ENCODE measurements at places on chromosomes 1 and 21.

DNA sequence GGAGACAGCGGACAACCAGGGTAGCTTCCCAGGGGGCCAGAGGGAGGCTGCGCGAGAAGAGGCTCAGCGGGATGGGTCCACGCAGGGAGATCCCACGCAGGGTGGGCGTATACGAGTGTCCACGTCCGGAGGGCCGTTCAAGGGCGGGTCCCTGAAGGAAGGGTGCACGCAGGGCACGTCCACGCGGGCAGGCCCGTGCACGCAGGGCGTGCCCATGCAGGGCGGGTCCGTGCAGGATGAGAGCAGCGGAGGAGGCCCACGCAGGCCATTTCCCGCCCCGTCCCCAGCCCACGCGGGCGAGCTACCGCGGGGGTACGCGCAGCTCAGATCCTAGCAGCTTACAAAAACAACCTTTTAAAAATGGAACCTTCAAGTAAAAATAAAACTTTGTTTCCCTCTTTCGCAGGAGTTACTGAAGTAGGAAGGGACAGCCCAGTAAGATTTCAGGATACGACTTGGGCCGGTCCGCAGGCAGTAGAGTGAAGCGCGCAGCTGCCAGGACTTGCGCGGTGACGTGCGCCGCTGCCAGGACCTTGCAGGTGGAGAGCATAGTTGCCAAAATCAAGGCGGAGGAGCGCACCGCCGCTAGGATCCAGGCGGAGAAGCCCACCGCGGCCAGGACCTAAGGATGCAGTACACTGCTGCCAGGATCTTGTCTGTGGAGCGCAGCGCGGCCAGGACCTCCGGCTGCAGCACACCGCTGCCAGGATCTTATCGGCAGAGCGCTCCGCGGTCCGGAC is 416 bp upstream of the RNF187 start:
- peak; percentile 82 for DNase-seq

- DNase-seq: no peak
Observed at GRCh38 chr1:177914603-177915002, 55.3 kb downstream of the SEC16B start.

GRCh38 chr1:155052439-155053395 is 1.6 kb downstream of the ADAM15 start:
- no peak for DNase-seq

- DNase-seq: no peak
Observed at GRCh38 chr21:33125680-33126375, 55.9 kb downstream of the OLIG1 start.

GRCh38 chr21:44761011-44761729 is 40.5 kb downstream of the UBE2G2 start:
- no peak for DNase-seq

DNA sequence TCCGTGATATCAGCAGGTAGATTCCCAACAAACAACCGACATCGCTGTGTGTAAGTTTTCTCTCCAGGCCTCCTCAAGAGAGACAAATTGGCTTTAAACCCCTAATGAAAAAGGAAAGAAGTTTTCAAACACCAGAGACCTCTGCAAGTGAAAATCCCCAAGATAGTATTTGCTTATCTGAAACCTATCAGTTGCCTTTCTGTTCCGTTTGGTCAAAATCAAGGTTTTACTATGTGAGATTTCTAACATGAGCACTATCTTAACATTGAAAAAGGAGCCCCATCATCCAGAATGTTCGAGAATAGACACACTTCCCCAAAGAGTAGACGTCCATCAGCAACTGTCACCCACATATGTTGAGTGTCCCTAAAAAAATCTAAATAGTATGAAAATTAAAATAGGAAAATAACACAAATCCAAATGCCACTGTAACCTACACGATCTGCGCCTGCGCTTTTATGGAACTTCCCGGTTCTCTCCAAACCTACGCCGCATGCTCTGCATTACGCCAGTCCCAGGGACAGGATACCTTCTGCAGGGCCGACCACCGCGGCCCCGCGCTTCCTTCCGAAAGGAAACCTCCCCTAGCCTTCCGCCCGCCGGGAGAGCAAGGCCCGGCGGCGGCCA is 1.4 kb downstream of the SFPQ start:
- DNase-seq: no peak

DNA sequence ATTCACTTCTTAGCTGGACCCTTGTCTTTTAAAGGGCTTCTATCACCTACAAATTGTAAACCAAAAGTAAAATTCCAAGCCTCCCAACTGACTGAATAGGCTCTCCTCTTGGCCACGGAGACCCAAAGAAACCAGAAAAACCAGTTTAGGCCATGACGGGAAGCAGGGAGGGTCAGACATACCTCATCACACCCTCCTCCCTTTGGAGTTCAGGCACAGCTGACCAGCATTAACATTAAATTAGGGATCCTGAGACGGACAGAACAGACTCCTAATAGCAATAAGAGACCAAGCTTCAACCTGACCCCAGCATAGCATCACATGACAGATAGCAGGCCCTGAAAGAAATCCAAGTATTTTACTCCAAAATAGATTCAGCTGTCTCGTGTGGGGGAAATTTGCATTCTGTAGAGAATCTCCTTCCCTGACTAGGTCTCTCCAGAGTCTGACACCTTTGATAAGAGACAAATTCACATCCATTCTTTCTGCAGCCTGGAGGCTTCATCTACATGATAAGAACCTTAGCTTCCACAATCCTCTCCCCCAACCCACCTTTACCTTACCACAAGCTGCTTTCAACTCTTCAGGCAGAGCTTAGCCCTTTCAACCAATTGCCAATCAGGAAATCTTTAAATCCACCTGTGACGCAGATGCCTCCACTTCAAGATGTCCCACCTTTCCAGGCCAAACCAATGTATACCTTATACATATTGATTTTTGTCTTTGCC is 177.1 kb upstream of the RAB4A start:
- no peak for DNase-seq

DNA sequence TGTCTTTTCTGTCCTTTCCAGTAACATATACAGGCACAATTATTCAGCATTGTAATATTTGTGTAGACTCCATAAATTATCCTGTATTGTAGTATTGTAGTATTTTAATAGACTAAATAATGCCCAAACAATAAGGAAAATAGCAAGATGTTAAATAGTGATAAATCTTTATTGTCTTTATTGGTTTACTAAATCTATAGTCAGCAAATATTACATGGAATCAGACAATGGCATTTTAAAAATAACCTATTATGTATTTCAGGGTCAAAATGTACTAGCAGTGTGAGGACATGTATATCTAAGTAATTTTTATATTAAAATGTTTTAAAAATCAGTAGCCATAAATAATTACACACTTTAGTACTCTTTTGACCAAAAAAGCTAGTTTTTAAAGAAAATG is 202.3 kb downstream of the GREM2 start:
- DNase-seq: no peak

DNA sequence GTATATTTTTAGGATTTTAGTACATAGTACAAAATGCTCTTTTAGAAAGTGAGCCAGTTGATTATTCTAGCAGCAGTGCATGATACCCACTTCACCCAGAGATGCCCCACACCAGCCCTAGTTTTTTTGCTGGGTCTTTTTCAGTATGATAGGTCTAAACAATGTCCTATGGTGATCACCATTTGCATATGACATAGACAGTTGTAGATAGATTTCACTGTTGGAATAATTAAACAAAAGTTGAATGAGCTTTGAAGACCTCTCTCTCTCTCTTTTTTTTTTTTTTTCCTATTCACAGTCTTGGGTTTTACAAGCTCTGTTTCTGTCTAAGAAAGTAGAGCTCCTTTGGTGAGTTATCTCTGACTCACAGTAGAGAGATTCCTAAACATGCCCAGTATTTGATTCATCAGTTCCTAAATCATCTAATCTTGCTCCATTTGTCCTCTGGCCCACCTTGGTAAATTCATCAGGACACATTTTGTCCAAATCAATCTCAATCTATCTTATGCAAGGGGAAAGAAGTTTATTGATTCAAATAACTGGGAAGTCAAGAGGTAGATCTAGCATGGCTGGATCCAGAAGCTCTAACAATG is 44.7 kb upstream of the VAV3 start:
- DNase-seq: no peak

DNA sequence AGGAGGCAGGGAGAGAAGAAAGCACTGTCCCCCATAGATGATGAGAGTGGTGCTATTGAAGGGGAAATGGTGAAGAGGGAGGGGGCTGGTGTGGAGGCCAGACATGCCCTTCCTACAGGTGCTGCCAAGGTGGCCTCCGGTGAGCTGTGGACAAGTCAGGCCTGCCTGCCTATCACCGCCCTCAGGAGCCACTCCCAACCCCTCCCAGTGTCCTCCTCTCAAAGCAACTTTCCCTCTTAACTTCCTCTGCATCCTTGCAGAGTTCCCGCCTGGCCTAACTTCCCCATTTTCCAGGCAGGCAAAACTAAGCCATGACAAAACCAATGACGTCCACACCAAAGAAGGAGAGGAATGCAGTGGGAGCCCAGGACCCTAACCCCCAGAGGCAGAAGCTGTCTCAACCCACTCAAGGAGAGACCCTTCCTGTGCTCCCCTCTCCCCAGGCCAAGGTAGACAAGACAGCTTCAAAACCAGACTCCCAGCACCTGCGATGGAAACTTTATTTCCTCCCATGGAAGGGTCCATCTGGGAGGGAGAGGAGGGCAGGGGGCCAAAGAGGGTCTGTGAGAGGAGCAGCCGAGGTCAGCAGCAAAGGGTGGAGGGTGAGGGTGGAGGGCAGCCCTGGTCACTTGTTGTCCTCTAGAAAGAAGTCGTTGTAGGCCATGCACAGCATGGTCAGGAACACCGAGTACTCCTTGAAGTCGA is 1.0 kb upstream of the S100A6 start:
- DNase-seq: no peak

- no peak for DNase-seq
Observed at GRCh38 chr1:24503870-24504523, 1.4 kb downstream of the RCAN3 start.

DNA sequence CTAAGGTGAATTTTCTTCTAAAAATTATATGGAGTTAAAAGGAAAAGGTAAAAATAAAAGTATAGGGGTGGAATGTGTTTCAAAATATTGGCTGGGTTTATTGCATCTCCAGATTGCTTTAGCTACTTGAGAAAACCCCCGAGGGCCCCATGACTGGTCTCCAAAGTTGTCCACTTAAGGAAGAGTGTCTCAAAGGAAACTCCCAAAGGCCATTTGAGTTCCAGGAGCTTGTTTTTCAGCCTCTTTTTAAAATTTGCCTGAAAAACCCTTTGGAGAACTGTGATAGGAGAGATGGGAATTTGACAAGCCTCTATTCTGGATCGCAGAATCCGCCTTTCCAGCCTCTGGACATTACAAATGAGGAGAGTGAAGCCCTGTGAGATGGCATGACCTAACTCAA is 225.6 kb downstream of the ZNF326 start:
- DNase-seq: no peak

GRCh38 chr1:82818586-82818985 is 1017.9 kb downstream of the ADGRL2 start:
- no peak for DNase-seq

DNA sequence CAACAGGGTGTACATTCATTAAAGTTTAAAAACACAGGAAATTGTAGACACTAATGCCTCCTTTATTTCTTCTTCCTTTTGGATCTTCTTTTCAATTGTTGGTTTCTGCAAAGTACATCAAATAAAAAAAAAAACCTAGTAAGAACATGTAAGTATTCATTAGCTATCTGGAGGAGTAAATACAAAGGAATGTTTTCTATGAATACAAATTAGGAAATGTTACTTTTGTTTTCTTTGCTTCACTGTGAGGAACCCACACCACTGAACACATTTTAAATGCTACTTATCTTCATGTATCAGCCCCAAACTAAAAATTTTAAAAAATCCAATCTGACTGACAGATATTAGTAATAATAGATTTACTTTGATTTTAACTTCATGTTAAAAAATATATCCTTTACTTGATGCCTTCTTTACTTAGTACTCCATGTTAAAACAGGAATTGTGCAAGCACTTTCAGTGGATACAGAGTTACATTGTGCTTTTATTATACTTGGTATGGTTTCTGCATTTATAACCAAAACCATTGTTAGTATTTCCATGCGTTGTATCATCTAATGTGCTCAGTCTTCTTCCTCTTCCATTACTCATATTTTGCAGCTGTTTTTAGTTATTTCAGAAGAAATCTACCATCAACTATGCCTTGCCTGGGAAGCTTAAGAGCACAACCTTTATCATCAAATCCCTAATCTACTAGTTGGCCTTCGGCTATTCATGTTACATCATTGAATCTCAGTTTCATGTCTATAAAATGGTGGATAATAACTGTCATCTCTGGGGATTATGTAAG is 236.9 kb upstream of the DPYD start:
- DNase-seq: no peak

DNA sequence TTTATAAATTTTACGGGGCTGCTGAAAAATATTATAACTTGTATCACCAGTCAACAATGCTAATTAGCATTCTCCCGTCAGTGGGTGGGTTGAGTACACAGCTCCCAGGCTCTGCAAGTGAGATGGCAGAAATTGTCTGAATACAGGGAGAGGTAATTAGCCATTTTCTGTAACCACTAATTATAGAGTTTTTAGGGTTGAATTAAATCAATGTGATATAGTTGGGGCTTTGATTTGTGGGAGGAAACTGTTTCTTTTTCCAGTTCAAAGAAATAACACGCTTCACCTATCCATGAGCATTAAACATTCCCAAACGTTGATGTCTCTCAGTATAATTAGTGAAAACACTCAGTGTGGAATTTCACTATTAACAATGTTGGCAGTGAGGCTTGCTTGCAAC is 1.5 kb downstream of the VANGL1 start:
- DNase-seq: no peak

DNA sequence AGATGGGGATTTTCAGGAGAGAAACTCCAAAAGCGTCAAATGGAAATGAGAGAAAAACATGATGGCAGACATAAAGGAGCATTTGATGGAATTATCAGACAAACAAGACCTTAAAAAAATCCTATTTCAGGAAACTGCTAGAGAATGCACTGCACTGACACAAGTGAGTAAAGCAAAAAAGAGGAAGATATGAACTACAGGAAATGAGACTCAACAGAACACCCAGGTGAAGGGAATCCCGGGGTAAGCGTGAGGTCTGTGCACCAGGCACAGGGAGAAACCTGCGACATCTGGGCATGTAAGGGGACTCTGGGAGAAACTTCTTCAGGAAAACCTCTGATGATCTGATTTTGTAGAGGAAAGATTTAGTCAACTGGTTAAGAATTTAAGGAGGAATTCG is 2.8 kb downstream of the TARBP1 start:
- peak; percentile 45 for DNase-seq

- DNase-seq: no peak
Observed at GRCh38 chr1:230758709-230759368, 11.7 kb downstream of the CAPN9 start.

DNA sequence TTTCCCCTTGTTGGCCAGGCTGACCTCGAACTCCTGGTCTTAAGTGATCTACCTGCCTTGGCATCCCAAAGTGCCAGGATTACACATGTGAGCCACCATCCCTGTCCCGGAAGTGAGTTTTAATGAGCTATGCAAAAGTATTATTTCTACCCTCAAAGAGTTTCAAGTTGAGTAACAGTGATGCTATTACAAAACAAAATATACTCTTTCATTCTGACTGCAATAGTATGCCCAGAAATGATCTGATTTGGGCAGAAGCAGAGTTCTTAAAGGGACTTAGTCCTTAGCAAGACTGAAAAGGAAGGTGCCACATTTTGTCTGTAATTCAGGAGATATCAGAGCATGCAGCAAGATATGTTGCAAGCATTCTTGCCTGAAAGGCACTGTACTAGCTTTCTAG is 375.4 kb downstream of the NUF2 start:
- peak; percentile 5 for DNase-seq
